ENCODE measurements at places on chromosomes 1 and 21.

- DNase-seq: peak; percentile 32
These were observed 13.1 kb downstream of the ZP4 start for GRCh38 chr1:237877631-237878030.

DNA sequence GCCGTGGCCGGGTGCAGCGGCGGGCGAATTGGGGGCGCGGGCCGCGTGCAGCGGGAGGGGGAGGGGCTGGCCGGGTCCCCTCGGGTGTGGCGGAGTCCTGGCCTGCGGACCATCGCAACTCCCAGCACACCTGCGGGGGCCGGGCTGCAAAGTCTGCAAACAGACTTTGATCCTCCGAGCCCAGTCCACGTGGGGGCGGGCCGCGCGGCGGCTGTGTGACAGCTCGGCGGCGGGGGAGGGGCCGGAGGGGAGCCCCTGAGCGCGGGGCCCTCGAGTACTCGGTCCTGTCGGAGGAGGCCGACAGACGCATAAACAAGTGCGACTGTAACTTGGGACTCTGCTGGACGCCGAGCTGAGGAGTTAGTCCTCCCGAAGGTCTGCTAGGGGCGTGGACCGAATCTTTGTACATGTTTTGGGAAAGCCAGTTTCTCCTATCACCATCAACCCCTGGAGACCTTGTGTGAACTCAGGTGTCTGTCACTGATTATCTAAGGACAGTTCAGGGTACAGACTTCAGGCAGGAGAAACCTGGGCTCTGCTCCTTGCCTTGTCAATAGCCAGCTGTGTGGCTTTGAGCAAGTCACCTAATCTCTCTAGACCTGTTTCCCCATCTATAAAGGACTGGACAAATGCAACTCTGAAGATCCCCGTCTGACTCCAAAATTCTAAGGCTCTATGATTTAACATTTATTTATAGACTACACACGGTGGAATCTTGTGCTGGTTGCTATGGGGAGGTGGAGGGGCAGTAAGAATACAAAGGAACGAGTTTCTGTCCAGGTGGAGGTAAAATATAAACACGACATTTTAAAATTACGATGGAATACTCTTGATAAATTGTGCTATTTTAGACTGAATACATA, 710 bp upstream of the SLC30A1 start:
- peak; percentile 70 for DNase-seq

DNA sequence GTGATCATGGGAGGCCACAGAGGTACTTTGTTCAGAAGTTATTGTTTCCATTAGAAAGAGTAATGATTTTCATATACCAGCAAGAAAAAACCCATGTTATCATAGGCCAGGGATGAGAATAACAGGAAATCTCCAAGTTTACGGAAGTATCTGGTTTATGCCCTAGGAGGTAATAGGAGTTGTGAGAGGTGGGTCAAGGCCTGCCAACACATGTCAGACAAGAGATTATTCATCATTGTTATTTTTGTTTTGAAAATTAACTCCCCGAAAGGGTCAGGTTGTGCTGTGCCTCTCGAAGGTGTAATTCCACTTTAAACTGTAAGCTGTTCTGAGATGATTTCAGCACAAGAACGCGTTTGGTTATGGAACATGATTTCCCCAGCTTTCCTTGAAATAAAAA, 218.4 kb downstream of the CAMTA1 start:
- DNase-seq: no peak

GRCh38 chr21:15283138-15283537, 218.3 kb upstream of the NRIP1 start:
- no peak for DNase-seq

DNA sequence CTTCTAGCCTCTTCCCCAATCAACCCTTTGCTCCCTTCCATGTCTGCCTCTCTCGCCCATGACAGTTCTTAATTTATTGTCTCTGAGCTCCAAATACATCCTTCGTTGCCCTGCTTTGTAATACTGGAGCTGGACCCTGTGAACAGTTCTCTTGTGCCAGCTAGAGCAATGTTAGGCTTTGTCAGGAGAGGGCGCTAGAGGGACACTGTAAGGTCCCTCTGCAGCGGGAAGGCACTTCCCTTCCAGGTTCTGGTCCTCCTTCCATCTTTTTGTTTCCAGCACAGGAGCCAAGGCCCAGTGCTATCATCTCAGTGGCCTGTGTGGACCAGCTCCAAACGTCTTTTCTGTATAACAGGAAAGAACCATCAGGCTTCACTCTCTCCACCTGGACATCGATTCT, 95.9 kb downstream of the PTPRU start:
- peak; percentile 16 for DNase-seq

- DNase-seq: no peak
These were observed 1.9 kb downstream of the BSDC1 start for GRCh38 chr1:32392325-32392724.

GRCh38 chr1:186749820-186750219, 69.6 kb upstream of the PTGS2 start:
- no peak for DNase-seq

GRCh38 chr1:174269989-174270651, 110.8 kb downstream of the RABGAP1L start:
- DNase-seq: no peak

GRCh38 chr21:32001390-32001789, 128.6 kb downstream of the HUNK start:
- DNase-seq: peak; percentile 40

GRCh38 chr1:193753038-193753756, 566.8 kb upstream of the B3GALT2 start:
- no peak for DNase-seq

GRCh38 chr1:55893155-55893554, 678.0 kb upstream of the USP24 start:
- no peak for DNase-seq

DNA sequence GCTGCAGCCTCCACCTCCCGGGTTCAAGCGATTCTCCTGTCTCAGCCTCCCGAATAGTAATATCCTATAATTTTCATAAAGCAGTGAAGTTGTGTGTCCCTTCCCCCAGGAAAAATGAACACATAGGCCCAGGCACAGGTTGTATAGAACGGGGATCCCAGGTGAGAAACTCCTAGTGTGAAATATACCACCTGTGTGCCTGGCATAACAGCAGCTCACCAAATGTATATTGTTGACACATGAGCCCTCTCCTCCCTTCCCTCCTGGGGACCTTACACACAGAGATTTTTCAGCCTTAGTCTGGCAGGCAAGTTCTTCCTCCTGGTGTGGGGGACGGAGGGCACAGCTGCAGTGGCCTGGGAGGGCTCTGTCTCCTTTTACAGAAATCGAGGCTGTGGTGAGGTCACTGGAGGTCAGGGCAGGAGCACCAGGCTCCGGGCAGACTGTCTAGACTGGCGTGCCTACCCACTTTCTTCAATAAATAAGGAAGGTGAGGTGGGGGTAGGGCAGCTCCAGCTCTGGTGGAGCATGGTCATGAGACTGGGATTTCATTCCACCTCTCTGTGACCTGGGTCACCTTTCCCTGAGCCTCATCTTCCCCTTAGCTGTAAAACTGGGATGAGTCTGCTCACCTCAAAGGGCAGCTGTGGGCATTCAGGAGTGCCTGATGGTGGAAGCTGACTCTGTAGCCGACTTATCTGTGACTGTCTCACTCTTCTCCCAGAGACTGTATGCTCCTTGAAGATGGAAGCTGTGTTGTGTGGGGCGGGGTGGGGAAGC, 14.3 kb downstream of the RCC1 start:
- no peak for DNase-seq

DNA sequence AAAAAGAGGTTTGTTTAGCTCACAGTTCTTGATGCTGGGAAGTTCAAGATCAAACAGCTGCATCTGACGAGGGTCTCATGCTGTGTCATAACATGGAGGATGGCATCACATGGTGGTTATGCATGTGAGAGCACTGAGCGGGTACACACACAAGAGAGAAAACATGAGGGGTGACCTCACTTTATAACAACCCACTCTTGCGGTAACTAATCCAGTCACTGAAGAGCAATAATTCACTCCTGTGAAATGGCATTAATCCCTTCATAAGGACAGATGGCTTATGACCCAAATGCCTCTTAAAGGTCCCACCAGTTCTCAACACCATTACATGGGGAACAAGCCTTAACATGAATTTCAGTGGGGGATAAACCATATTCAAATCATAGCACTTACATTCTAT, 23.2 kb upstream of the CHIT1 start:
- DNase-seq: peak; percentile 40

Measured in myocyte (in vitro differentiated cells).